ENCODE measurements at places on chromosomes 3 and 15.

- no peak for DNase-seq
Observed at GRCh38 chr3:13110678-13111116, 37.5 kb upstream of the IQSEC1 start.

DNA sequence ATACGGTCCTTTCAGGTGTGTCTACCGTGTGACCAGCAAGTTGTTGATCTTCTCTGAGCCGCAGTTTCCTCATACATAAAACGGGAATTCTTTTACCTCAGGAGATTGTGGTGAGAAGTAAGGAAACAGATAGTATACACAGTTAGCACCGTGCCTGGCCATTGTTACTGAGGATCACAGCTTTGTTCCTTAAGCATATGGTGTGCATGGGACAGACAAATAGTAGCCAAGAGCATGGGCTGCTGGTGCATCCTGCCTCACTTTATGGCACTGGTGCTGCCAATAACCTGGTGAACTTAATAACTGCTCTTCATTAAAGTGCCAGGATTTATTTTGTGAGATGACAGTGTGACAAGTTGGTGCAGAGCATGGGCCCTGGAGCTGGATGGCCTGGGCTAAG lies 86.3 kb downstream of the PDCD6IP start:
- DNase-seq: no peak

GRCh38 chr3:9951126-9951525 lies 1.1 kb downstream of the PRRT3 start:
- DNase-seq: no peak

- no peak for DNase-seq
Observed at GRCh38 chr3:89223188-89223587, 115.8 kb downstream of the EPHA3 start.

GRCh38 chr15:78402061-78402610 lies 35.9 kb upstream of the IREB2 start:
- DNase-seq: no peak

- no peak for DNase-seq
Observed at GRCh38 chr3:133905376-133905775, 9.7 kb upstream of the RAB6B start.

GRCh38 chr3:54533856-54534255 lies 394.0 kb downstream of the LRTM1 start:
- DNase-seq: no peak

DNA sequence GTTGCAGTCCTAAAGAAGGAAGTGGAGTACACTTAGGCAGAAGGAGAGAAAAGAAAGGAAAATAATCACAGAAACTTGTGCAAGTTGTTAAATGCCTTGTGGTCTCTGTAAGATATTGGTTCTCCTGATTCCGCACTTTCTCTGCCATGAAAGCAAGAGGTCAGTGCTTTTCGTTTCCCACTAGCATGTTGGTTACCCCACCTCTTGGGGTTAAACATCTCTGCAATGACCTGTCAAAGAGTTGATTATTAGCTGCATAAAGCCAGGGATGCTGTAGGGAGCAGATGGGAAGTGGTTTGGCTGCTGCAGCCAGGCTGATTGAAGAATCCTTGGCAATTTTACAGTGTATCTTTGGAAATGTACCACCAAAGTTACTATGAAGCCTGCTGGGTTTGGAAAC lies 33.3 kb downstream of the ZNF609 start:
- no peak for DNase-seq

DNA sequence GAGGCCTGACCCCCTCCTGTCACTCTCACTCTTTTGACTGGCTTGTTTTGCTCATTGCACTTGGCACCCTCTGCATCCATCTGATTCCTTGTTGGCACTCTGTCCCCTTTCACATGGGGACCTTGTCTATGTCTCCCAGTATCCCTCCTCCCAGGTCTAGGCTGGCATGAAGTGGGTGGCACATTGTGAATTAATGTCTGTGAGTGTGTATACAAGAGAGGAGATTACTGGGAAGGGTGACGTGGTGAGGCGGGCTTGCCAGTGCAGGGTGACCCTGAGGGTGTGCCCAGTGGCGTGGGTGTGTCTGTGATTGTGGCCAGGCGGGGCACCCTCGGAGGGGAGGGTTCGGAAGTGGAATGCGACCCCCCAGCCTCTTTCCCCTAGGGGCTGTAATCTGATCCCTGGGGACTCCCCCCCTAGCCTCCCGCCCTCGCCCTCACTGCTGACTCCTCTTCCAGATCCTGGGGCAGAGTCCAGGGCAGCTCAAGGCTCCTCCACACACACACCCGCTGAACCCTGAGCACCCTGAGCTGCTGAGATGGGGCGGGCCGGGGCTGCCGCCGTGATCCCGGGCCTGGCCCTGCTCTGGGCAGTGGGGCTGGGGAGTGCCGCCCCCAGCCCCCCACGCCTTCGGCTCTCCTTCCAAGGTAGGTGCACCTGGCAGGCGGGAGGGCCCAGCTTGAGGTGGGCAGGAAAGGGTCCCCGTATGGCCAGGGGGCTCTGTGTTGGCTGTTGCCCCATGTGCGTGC lies at the start of gene SEMA3B:
Gene SEMA3B, plus strand, starts transcription at position 445 of the 749 bp plus-strand sequence. Its CDS starts 94 bp downstream, at position 539.
- DNase-seq: no peak
